Sigmoid colon (tissue), 7 donors: ENCODE measurements at places on chromosomes 1 and 21. TPM values are rescaled to one million over a fixed set of nuclear protein-coding genes. Genes with fewer than 3 reads are reported as not detected.

The HES4 gene
- total RNA-seq = 65.1 TPM

The HEYL gene
- 14.7 TPM for total RNA-seq

The CD160 gene
- total RNA-seq = not detected

The CR1L gene
- not detected for total RNA-seq

- peak; percentile 75 for DNase-seq
These were observed 19.9 kb upstream of the IFNGR2 start for GRCh38 chr21:33383056-33383888.
